Stimulated activated CD8-positive, alpha-beta memory T cell treated with anti-CD3 and anti-CD28 coated beads, Interleukin-4, amount 100 ng/mL, for 24 hours (primary cell): ENCODE measurements at places on chromosomes 13 and 19.
A peak's percentile ranks its signal among the peaks of the same experiment; 100 is the strongest.

DNA sequence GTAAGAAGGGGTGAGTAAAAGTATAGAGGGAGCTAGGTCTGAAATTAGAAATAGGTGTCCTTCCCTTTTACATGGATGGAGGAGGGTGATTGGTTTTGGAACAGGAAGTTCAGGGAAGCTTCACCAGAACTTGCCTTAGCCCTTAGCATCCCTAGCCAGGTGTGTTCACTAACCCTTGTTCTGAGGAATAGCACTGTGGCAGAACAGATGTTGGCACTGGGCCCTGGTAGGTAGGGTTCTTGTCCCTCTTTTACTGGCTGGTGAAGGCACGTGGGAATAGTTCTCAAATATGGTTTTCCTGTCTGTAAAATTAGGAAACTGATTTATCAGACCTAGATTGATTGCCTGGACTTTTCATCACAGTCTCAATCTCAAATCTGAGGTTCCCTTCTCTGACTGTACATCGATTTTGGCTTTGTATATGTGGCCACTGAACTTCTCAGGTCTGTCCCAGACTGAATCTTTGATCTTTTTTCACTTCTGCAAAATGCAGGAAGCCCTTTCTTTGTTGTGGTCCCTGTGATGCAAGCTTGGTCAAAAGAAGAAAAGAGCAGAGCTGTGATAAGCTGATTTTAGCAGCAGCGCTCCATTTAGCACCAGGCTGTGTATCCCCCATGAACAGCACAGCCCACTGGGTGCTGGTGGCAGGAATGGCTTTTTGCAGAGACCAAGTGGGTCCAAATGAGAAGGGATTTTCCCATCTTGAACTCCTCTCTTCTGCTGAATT, 86.2 kb upstream of the HTR2A start:
- DNase-seq: no peak

- peak; percentile 6 for DNase-seq
Measured at GRCh38 chr19:17107546-17108452, 32.2 kb downstream of the MYO9B start.

- DNase-seq: no peak
Measured at GRCh38 chr19:51242881-51243630, 7.8 kb upstream of the SIGLECL1 start.

- no peak for DNase-seq
Measured at GRCh38 chr13:111494641-111495040, 174.2 kb downstream of the TEX29 start.

DNA sequence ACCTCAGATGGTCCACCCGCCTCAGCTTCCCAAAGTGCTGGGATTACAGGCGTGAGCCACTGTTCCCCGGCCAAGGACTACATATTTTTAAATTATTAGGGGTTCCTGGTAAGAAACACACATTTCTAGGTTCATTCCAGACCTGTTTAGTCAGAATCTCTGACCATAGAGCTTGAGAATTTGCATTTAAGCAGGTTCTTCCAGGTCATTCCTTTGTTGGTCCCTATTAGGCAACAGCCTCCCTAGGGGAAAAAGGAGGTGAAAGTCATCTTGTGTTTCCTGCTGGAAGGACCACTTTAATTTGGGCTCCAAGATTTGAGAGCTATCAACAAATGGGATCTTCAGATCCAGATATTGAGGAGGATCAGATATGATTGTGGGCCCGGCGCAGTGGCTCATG, 16.3 kb downstream of the S1PR2 start:
- no peak for DNase-seq

GRCh38 chr13:23632741-23633140, 62.5 kb downstream of the TNFRSF19 start:
- no peak for DNase-seq

GRCh38 chr13:93045836-93046235, 180.8 kb upstream of the GPC6 start:
- no peak for DNase-seq

GRCh38 chr13:76461999-76462398, 424.2 kb downstream of the KCTD12 start:
- no peak for DNase-seq

DNA sequence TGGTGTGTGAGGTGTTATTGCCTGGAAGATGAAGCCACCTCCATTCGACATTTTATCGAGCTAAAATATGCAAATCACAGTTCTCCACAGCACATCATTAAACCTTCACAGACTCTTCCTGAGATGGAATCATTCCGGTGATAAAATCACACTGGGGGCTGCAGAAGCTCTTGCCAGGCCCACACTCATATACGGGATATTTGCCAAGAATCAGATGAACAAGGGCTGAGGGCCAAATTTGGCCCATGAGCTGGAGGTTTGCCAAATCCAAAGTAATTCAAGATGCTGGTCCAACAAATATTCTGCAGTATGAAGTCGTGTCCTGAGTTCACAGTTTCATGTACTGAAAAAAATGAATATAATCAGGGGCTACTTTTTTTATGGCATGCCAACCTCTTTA, 16.7 kb upstream of the RXFP2 start:
- no peak for DNase-seq

DNA sequence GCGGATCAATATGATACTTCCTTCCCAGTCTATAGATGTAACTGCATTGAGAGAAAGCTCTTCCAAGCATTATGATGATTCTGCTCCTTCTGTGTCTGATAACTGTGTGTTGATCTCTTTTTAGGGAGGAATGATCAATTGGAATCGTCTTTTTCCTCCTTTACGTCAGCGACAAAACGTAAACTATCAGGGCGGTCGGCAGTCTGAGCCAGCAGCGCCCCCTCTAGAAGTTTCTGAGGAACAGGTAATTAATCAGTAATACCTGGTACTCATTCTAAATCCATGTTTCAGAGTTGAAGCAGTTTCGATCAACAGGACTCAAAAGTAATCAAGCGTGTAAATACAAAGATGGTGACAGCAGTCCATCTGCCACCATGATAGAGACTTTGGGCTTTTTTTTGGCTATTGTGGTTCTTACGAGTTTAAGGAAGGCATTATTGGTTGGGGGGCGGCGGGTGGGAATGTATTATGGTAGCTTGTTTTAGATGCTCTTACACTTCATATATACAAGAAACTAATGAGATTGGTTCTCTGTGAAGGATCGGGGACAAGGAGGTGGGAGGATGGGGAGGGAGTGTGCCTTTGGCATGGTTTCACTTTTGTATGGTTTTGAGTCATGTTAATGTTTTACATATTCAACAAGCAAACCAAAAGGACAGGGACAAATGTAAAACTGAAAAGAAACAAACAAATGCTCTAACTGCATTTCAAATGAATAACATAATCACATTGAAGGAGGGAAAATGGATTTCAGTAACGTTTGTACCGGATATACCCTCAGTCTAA, 60.7 kb upstream of the GPR183 start:
- DNase-seq: no peak

DNA sequence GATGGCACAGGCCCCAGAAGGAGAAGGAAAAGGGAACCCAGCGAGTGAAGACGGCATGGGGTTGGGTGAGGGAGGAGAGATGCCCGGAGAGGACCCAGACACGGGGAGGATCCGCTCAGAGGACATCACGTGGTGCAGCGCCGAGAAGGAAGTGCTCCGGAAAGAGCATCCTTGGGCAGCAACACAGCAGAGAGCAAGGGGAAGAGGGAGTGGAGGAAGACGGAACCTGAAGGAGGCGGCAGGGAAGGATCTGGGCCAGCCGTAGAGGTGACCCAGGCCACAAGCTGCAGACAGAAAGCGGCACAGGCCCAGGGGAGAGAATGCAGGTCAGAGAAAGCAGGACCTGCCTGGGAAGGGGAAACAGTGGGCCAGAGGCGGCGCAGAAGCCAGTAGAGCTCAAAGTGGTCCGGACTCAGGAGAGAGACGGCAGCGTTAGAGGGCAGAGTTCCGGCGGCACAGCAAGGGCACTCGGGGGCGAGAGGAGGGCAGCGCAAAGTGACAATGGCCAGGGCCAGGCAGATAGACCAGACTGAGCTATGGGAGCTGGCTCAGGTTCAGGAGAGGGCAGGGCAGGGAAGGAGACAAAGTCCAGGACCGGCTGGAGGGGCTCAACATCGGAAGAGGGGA, 1.1 kb downstream of the PPP1R12C start:
- peak; percentile 34 for DNase-seq

DNA sequence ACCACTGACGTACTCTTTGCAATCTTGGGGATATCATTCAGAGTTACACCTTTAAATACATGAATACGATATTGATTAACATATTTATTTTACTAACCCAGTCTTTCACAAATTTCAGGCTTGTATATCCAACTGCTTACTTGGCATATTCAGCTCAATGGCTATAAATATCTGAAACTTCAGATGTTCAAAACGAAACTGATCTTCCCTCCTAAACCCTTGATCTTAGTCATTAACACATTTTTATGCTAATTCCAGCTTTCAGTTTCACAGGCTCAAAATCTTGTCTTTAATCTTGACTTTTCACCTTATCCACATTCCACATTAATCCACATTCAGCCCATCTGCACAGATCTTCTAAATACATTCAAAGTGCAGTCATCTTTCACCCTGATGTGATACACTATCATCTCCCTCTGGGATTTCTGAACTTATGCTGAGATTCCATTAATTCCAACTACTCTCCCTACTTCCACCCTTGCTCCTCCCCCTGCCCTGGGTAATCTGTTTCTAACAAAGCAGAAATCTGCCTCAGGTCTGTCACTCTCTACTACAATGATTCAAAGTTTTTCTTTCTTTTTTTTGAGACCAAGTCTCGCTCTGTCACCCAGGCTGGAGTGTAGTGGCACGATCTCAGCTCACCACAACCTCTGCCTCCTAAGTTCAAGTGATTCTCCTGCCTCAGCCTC, 387.2 kb downstream of the GPC5 start:
- no peak for DNase-seq

GRCh38 chr13:23703246-23703860, 133.1 kb downstream of the TNFRSF19 start:
- no peak for DNase-seq
